ENCODE measurements at places on chromosomes 12 and 14.
A peak's percentile ranks its signal among the peaks of the same experiment; 100 is the strongest.

DNA sequence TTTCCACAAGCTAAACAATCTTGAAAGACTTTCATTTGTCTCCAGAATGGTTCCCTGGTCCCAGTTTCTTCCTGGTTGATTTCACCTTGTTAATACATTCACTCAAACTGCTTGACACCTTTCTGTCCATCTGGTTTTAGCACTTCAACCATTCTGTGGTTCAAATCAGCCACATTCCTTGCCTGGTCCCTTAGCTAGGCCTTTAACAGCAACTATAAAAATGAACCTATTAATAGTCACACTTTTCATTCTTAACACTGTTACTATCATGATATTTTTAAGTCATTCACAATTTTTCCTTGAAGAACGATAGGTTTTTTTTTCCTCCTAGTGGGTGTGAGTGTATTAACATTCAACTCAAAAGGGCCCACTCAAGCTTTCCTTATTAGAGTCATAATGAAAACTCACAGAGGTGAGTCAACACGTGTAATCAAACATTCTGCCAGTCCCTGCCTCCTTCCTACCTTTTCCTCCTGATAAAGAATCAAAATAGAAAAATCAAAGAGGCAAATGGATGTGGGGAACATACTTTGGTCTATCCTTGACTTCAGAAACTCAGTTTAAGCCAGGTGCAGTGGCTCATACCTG, 34.4 kb upstream of the CCNT1 start:
- no peak for DNase-seq

- no peak for DNase-seq
Measured at GRCh38 chr14:42488965-42489364, 882.3 kb downstream of the LRFN5 start.

DNA sequence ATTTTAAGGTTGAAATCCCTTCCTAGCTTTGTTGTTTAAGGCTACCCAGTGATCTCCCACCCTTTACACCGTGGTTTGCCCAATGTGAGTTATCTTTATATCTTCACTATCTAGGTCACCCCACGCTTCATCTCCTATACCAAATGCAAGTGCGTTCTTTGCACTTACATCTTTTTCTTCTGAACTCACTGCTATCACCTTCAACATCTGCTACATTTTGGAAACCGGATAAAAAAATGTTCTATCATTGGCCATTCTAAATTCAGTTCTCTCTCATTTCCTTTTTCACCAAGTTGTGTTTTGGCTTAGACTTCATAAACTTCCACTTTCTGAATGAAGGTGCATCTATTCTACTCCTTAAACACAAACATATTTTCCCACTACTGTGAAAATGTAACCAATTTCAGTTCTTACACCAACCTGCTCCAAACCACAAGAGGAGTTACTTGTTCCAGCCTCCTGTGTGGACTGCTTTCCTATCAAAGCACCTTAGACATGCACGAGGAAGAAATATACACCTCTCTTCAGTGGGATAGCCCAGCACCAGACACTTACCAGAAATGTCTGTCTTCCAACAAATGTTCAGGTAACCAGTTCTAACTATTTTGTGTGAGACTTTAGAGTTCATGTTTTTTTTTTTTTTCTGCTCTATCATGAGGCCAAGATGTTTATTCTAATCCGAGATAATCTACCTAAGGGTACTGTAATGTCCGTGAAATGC, 21.9 kb downstream of the CLEC9A start:
- no peak for DNase-seq

DNA sequence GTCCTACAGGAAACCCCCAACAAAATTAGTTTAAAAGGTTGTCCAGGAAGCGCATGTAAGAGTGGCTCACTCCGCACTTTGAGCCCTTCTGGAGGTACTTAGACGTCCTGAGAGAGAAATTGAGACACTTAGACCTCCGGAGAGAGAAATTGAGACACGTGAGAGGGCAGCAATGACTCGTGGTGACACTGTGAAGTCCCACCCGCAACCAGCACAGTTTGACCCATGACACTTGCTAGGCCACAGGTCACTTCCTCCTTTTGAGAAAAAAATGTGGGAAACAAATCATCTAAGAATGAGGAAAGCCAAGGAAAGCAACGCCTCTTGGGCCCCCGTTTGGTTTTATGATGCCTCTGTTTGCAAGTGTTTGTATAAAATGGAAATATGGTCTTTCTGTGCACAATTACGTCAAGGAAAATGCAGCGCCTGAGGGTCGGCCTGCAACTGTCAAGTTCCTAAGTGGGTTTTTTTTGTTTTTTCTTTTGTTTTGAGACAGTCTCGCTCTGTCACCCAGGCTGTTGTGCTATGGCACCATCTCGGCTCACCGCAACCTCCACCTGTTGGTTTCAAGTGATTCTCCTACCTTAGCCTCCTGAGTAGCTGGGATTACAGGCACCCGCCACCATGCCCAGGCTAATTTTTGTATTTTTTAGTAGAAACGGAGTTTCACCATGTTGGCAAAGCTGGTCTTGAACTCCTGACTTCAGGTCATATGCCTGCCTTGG, 13.6 kb upstream of the CDCA4 start:
- DNase-seq = no peak

- DNase-seq = no peak
Measured at GRCh38 chr14:87899228-87899627, 93.8 kb downstream of the GALC start.

GRCh38 chr12:96514328-96514727, 25.0 kb downstream of the CFAP54 start:
- DNase-seq = no peak

- peak; percentile 46 for DNase-seq
Measured at GRCh38 chr12:46266869-46267574, 1.8 kb downstream of the SLC38A1 start.

DNA sequence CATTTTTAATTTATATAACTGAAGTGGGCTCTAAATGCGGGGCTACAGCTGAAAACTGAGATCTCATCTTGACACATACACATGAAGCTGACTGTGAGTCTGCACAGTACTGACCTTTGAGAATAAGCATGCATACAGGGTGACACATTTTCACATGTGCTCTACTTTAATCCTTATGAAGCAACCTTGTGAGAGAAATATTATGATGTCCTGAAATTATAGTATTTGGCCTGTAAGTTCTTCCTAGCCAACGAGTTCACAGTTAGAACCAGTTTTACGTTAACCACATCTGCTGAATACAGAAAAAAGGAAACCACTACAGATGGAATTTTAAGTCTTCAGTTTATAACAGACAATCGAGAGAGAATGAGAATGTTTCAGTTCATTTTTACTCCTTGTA, 70.3 kb downstream of the SPPL3 start:
- DNase-seq = no peak

DNA sequence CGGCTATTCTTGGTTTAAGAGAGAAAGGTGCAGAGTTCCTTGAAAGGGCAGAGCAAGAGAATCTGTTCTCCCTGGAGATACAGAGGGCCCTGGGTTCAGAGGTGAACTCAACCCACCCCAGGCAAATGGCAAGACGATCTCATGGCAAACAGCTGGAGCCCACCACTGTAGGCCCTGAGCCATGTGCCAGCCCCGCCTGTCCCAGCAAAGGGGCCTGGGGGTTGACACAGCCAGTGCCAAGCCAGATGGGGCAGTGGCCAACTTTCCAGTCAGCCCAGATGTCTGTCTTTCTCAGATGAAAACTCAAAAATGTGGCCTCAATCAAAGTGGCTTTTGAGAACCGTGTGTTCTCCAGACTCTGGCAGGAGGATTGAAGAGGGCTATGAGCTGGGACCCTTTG, 51.8 kb downstream of the ISCA2 start:
- no peak for DNase-seq

GRCh38 chr12:28603239-28603638, 413.0 kb downstream of the CCDC91 start:
- DNase-seq = no peak

DNA sequence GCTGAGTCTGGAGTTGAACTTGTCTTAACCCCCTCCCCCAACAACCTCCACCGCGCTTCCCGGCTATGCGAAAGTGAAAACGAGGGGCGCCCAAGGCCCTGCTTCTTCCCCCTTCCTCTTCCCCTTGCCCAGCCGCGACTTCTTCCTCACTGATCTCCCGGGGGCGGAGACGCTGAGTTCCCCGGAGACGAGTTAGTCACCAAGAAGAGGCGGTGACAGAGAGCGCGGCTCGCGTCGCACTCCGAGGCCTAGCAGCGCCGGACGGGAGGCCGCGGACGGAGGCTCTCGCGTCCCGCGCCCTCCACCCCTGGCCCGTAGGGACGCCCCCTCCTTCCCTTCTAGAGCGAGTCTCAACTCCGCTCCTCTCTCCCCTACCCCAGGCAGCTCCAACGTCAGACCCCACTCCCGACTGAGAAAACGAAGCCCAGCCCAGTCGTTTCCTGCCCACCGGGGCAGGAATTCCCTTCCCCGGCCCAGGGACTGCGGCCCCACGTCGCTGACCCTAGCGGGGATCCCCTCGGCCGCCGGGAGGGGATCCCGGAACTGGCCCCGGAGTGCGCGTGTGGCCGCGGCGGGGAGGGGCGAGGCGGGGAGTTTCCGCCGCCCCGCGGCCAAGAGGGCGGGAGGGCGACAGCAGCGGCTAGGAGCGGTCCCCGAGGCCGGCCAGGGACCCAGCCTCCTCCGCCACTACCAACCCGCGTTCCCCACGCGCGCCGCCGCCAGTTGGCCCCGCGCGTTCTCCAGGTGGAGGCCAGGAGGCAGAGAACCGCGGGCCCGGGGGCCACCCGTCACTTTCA, 1.4 kb downstream of the BAZ1A start:
- peak; percentile 74 for DNase-seq

DNA sequence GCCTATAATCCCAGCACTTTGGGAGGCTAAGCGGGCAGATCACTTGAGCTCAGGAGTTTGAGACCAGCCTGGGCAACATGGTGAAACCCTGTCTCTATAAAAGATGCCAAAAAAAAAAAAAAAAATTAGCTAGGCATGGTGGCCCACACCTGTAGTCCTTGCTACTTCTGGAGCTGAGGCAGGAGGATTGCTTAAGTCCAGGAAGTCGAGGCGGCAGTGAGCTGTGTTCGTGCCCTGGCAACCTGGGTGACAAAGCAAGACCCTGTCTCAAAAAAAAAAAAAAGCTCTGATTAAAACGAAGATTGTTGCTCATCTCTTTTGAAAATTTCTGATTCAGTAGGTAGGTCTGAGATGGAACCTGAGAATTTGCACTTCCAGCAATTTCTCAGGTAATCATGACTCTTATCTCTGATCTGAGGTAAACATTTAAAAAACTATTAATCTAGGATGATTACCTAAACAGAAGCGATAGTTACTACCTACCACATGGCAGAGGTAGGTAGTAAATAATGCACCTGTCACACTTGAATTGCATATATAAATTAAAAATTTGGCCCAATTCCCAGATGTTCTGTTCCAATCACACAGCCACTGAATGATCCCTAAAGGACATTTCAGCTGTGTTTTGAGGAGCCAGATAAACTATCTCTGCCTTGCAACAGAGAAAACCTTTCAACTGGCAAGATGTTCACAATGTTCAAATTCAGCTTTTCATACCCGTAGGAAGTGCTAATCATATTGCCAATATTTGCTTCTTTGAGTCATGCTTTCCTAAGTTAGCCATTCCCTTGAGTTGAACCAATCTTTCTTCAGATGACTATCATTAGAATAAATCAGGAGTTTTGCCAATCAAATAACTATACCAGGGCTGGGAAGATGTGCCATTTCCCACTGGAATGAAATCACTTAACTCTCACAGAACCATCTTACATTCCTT, 4.2 kb upstream of the TEP1 start:
- DNase-seq = no peak

GRCh38 chr12:132158677-132159554, 14.7 kb downstream of the NOC4L start:
- DNase-seq = no peak

DNA sequence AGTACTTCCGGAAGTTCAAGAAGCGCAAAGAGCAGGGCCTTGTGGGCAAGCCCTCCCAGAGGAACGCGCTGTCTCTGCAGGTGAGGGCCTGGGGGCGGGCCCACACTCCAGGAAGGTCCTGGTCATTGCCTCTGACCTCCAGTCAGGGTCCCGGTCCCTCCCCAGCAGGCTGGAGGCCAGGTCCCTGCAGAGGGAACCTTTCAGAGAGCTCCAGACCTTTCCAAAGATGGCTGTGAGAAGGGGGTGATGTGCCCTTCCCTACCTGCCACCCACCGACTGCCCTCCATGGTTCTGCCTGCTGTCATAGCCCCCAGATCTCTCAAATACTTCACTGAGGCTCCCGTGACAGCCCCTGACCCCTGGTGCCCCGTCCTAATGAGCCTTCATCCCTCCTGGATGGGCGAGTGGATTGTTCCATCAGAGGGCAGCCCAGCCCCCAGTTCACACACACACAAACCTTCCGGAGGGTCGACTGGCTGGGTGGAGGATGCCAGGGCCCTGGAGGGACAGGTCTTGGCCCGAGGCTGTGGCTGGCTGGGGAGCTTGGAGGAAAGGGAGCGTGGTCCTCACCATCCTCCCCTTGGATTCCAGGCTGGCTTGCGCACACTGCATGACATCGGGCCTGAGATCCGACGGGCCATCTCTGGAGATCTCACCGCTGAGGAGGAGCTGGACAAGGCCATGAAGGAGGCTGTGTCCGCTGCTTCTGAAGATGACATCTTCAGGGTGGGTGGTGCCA, 117.5 kb upstream of the FKBP4 start:
- DNase-seq = no peak

Measured in MG63 (cell line).